HS-5 (cell line): ENCODE measurements at places on chromosomes 6 and 20.

- DNase-seq, result no peak
Observed at GRCh38 chr20:38950254-38950653, 11.9 kb upstream of the DHX35 start.

DNA sequence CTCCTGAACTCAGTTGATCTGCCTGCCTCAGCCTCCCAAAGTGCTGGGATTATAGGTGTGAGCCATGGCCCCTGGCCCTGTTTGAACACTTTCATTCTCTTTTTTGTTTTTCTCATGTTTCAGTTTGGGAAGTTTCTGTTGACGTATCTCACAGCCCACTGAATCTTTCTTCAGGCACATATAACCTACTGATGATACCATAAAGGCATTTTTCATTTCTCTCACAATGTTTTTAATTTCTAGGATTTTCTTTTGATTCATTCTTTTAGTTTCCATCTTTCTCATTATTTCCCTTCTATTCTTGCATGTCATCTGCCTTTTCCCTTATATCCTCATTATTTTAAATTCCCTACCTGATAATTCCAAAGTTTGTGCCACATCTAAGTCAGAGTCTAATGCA lies 58.5 kb upstream of the EZR start:
- no peak for DNase-seq

DNA sequence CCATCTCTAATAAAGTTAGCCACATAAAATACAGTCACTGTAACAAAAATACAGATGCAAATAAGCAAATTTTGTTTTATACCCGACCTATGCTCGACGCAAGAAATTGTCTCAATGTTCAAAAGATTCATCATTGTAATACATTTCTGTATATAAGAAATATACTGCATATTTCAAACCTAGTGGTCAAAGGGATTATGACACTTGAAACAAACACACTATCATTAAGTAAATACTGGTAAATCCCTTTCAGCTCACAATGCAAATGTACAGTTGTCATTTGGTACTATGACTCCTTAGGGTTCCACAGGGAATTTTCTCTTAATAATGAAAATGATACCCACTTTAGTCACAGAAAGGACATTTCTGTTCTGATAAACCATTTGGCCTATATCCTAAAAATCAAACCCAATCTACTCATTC lies 2.2 kb downstream of the HIVEP2 start:
- no peak for DNase-seq

GRCh38 chr6:118697554-118697953 lies 46.2 kb upstream of the CEP85L start:
- no peak for DNase-seq

- no peak for DNase-seq
Observed at GRCh38 chr6:160791459-160791858, 89.4 kb downstream of the PLG start.

DNA sequence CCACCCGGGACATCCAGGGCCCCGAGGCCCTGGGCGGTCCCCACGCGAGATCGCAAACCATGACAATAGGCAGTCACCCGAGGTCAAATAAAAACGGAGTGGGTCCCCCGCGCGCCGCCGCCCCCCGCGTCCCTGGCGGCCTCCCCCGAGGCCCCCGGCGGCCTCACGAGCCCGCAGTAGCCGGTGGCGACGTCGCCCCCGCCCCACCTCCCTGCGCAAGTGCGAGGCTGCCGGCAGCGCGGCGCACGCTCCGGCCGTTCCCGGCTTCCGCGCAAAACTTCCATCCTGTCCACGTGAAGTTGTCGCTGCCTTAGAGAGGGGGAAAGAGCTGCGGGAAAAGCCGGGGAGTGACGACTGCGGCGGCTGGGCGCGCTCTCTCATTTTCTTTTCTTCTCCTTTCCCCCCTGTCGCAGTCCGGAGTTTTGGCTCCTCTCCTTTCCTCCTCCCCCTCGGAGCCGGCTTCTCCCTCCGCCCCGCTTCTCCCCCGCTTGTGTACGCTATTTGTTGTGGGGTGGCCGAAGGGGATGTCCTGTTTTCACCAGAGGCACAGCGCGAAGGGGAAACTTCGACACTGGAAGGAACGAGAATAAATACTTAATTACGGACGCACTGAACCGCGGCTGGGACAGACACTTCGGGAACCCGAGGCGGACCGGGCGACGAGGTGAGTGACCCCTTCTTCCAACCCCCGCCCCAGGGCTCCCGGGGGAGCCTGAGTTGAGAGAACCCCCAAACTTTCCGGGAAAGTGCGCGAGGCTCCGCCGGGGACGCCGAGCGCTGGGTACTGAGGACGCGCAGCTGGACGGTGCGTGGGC lies at the start of gene EYA4:
TSS of gene EYA4 (plus strand) at position 272 of the 815 bp plus-strand sequence. CDS start 33,424 bp downstream, outside the sequence.
- no peak for DNase-seq

- DNase-seq, result peak; percentile 56
Observed at GRCh38 chr6:82331031-82331773, 32.4 kb upstream of the TPBG start.

DNA sequence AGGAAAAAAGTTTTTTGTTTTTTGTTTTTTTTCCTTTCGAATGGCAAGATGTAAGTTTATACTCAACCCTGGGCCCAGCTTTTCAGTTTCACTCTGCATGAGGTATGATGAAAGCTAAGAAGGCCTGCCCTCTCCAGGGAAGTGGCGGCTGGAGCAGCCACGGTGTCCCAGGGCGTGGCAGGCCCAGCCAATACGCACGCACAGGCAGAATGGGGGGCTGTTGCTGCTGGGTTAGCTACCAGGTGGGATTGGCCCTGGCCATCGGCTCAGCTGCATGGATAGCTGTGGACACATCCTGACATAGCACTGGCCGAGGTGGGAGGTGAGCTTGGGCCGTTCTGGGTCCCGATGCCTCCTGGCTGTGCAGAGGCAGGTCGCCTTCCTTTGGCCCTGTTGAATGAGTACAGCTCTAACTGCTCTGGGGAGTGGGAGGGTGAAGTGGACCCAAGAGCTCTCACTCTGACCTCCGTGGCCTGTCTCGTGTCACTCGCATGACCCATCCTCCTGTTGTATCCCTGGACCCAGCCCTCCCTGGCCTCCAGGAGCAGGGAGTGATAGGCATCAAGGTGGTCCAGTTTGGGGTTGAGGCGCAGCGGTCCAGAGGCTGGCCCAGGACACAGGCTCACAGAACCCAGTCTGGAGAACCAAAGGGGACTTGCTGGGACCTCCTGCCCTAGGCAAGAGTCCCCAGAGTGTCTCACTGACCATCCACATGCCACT lies 18.1 kb downstream of the MYT1 start:
- no peak for DNase-seq

GRCh38 chr6:137653706-137654059 lies 159.5 kb upstream of the OLIG3 start:
- no peak for DNase-seq

GRCh38 chr6:157438611-157439111 lies 57.7 kb downstream of the ZDHHC14 start:
- no peak for DNase-seq

DNA sequence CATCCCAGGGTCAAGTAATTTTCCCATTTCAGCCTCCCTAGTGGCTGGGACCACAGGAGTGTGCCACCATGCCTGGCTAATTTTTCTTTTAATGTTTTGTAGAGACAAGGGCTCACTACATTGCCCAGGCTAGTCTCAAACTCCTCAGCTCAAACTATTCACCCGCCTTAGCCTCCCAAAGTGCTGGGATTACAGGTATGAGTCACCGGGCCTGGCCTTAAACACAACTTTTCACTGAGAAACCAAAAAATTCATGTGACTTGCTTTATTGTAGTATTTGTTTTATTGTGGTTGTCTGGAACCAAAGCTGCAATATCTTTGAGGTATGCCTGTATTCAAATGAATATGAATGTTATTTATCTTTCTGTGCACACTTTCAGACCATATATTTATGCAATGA lies 72.2 kb downstream of the RWDD2A start:
- no peak for DNase-seq

GRCh38 chr6:152026291-152026690 lies 218.8 kb downstream of the ESR1 start:
- no peak for DNase-seq

DNA sequence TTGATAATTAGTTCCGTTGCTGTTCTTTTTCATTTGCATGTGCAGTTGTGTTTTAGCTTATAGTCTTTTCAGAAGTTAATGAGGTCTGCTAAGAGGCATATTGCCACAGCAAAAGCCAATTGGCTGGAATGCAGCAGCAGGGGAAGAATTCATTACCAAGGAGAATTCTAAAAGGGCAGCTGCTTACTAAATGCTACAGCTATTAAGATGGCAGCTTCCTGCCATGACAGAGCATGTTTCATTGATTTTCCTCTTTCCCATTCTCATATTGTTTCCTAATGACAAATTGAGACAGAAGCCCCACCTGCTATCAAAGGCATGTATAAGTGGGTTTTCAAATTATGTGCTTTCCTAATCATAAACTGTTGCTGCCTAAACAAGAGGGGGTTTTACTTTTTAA lies 66.6 kb downstream of the CLVS2 start:
- no peak for DNase-seq

- DNase-seq, result no peak
Observed at GRCh38 chr6:38725414-38726183, 10.5 kb downstream of the DNAH8 start.

- no peak for DNase-seq
Observed at GRCh38 chr6:135087803-135088202, 33.2 kb upstream of the HBS1L start.

GRCh38 chr20:44211177-44212039 lies 837 bp upstream of the OSER1 start:
- DNase-seq, result no peak

DNA sequence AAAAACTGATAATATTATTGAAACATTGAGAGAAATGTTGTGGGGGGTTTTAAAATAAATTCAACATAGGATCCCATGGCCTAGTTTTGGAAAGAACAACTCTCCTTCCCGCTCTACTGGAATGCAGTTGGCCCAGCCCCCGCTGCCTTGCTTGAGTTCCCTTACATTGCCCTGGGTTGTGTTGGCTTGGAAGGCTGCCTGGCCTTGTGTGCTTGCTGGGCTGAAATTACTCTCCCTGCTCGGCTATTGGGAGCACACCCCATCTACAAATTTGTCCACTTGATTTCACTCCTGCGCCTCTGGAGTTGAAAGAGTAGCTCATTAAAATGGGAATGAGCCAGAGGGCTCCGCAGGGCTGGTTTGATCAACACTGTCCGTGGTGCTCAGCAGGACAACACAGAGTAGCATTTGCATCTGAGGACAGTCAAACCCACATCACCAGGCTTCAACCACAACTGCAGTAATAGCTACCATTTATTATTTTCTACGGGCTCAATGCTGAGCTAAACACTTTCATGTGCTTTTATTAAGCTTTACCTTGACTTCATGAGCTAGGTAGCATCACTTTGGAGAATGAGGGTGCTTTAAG lies 35.2 kb downstream of the DOK5 start:
- DNase-seq, result no peak

GRCh38 chr20:10557685-10558084 lies 116.1 kb downstream of the JAG1 start:
- DNase-seq, result no peak

- DNase-seq, result no peak
Observed at GRCh38 chr6:1599469-1599868, 10.2 kb upstream of the FOXC1 start.

- no peak for DNase-seq
Observed at GRCh38 chr20:62860391-62860923, 1.2 kb downstream of the TCFL5 start.

DNA sequence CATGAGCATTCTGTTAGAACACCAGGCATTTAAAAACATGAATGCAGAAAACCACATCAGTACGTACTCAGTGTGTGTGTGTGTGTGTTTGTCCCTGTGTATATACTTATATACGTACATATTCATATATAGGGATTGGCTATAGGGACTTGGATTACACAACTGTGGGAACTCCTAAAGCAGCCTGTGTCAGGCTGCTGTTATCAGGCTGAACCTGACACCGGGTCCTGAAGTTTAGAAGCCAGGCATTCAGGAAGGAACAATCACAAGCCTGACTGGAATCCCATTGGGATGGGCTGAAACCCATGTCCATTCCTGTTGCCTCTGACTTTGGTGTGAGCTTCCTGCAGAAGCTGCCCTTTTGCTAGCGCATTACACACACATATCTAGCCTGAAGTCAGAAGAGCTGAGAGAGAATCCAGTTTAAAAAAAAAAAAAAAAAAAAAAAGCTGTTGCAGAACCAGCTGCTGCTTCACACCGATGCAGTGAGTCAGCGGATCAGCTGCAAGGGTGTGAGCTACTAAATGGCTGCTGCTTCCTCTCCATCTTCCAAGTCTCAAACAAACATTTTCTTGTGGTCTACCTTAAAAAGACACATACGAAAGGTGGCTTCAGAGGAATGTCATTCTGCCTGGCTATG lies 348.1 kb downstream of the THBS2 start:
- no peak for DNase-seq

DNA sequence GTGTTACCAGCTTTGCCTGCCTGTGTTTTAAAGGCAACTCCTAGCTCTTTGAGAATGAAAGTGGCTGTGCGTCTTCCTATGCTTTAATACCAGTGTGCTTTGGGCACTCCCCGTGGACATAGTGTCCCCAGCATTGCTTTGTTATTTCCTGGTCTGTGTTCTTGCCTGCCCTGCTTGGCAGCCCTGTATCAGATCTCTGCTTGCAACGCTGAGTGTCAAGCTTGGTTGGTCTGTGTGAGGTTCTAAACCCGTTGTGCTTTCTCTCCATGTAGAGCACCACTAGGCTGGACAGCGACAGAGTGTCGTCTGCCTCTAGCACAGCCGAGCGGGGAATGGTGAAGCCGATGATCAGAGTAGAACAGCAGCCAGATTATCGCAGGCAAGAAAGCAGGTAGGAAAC lies 80.2 kb downstream of the AFDN start:
- DNase-seq, result no peak

DNA sequence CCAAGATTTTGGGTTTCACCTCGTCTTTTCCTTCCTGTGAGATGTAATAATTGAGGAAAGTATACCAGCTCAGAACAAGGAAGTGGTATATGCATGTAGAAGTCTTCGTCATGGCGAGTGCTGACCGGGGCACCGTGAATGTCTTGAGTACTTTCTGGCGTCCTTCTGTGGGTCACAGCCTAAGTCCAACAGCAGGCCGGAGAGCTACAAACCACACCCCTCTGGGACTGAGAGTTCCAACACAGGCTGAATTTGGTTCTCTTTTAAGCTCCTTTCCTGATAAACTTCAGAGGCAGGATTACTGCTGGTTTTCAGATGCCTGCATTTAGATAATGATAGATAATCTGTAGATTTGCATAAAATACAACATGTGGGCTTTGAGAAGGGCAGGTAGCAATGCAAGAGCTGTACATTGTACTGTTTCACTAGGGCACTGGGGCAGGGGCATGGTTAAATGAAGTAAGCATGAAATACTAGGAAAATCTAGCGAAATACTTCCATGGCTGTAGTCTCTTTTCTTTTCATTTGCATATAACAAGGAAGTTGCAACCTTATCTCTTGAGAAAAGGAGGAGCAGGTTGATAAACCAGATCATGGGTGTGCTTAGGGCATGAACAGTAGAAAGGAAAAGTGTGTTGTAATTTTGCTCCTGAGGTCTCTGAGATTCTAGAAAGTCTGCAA lies at the start of gene ADTRP:
TSS of gene ADTRP (minus strand) at position 156 of the 681 bp plus-strand sequence. CDS start at position 112, 44 bp downstream.
- no peak for DNase-seq
